Activated naive CD8-positive, alpha-beta T cell treated with anti-CD3 and anti-CD28 coated beads for 36 hours (primary cell): ENCODE measurements at places on chromosomes 16 and 17. TPM values are rescaled to one million over a fixed set of nuclear protein-coding genes. Genes with fewer than 3 reads are reported as not detected.

- DNase-seq, result peak; percentile 87
- H3K4me1 ChIP-seq, result peaks cover 45% of the 10 kb centered on the region
- peak overlapping the region; percentile 100 for H3K27ac ChIP-seq
- peaks cover 37% of the 10 kb centered on the region for H3K36me3 ChIP-seq
- no peaks in the 10 kb centered on the region for H3K27me3 ChIP-seq
Measured at GRCh38 chr17:38703742-38704605, 1.1 kb upstream of the MLLT6 start.

DNA sequence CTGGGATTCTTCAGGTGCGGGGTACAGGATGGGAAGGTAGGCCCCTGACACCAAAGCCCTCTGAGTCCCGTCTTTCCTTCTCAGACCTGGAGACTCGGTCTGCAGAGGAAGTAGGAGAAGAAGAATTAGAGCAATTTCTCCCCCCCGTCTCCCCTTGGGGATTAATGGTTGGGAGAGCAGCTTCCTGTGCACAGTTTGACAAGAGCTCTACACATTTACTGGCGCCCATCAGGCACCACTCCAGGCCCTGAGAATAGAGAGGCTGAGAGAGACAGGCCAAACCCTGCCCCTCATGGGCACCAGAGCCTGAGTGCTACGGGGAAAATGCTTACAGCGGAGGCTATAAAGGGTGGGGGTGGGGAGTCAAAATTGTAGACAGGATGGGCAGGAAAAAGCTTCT is 3.5 kb upstream of the C16orf74 start:
- H3K4me1 ChIP-seq, result peaks cover 29% of the 10 kb centered on the region
- peaks cover 49% of the 10 kb centered on the region for H3K27me3 ChIP-seq
- no peak overlapping the region for H3K4me3 ChIP-seq
- no peak overlapping the region for H3K27ac ChIP-seq

Gene TBC1D3E
- total RNA-seq, result not detected

- H3K4me3 ChIP-seq, result no peak overlapping the region
- H3K36me3 ChIP-seq, result no peaks in the 10 kb centered on the region
- H3K27ac ChIP-seq, result no peak overlapping the region
- DNase-seq, result no peak
Measured at GRCh38 chr16:19227643-19228042, 57.9 kb upstream of the CLEC19A start.

Gene NPB
- total RNA-seq, result not detected

Gene RGS11
- not detected for total RNA-seq

Gene EMP2
- not detected for total RNA-seq

DNA sequence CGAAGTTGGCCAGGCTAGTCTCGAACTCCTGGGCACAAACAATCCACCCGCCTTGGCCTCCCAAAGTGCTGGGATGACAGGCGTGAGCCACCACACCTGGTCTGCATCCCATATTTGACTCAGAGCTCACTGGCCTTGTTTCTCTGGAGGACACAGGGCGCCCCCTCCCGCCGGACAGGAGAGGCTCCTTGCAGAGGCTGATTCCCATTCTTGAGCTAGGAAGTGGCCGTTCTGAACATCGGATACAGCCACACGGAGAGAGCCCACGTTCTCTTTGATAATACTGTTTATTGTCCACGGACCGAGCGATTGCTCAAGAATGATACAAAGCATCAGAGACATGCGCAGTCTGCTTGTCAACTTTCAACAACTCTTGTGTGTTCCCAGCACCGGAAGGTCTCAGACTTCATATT is 12.1 kb upstream of the USP36 start:
- H3K36me3 ChIP-seq, result no peaks in the 10 kb centered on the region
- DNase-seq, result no peak
- H3K4me1 ChIP-seq, result no peaks in the 10 kb centered on the region
- no peak overlapping the region for H3K27ac ChIP-seq

GRCh38 chr17:1629504-1630310 is 1.1 kb upstream of the SLC43A2 start:
- H3K4me1 ChIP-seq, result peaks cover 15% of the 10 kb centered on the region
- peak overlapping the region; percentile 80 for H3K4me3 ChIP-seq
- H3K27ac ChIP-seq, result peak overlapping the region; percentile 67
- peaks cover 10% of the 10 kb centered on the region for H3K27me3 ChIP-seq
- no peaks in the 10 kb centered on the region for H3K36me3 ChIP-seq

- H3K36me3 ChIP-seq, result no peaks in the 10 kb centered on the region
- no peak overlapping the region for H3K4me3 ChIP-seq
- no peak for DNase-seq
- no peak overlapping the region for H3K27ac ChIP-seq
Measured at GRCh38 chr17:51814521-51814920, 344.0 kb downstream of the CA10 start.

Gene TOM1L1
- total RNA-seq, result 0.74 TPM

- no peak overlapping the region for H3K4me3 ChIP-seq
- DNase-seq, result no peak
- H3K27ac ChIP-seq, result no peak overlapping the region
- H3K36me3 ChIP-seq, result peaks cover 36% of the 10 kb centered on the region
- peaks cover 9% of the 10 kb centered on the region for H3K4me1 ChIP-seq
Measured at GRCh38 chr17:4550534-4551039, 4.6 kb downstream of the MYBBP1A start.

DNA sequence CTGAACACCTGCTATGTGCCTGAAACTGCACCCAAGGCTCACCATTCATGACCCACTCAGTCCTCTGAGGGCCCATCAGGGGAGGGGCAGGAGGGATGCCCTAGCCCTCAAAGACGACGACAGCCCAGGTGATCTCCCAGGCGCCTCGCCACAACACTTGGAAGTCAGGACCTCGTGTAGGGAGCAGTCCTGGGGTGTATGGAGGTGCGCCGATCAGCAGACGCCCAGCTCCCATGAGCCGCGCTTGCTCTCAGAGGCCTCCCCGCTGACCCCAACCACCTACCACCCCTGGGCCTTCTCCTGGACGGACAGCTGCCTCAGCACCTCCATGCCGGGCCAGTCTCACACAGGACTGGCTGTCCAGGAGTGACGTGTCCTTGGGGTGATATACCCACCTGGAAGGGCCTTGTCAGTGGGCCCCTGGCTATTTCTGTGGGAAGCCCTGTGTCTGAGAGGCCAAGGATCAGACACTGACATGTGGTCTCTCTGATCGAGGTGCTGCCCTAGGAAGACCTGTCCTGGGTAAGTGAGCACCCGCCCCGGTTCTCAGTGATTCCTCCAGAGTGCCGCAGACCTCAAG is 26.7 kb downstream of the KDM8 start:
- H3K4me1 ChIP-seq, result peaks cover 68% of the 10 kb centered on the region
- peak overlapping the region; percentile 99 for H3K27ac ChIP-seq
- no peak for DNase-seq
- H3K27me3 ChIP-seq, result no peaks in the 10 kb centered on the region

Gene MYCBPAP
- total RNA-seq, result 0.56 TPM

DNA sequence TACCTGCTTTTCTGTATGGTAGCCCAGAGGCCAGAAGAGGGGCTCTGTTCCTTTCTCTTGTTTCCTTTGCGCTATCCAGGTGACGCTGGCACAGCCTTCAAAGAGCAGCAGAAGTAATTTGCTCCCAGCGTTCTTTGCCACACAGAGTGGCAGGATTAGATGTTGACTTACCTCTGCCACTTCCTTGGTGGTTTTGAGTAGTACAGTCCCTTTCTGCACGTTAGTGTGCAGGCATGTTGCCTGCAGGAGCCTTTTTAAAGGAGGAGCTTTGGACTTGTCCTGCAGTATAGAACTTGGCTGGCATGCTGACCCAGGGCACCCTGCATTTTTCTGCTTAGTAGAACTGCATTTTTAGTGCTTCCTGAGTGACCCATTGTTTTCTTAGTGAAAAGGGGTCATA is at the start of gene ABCC11:
ABCC11 (minus strand) TSS at position 229 of the 400 bp plus-strand sequence. CDS start 15,618 bp downstream, outside the sequence.
- no peaks in the 10 kb centered on the region for H3K27me3 ChIP-seq
- H3K36me3 ChIP-seq, result peaks cover 7% of the 10 kb centered on the region
- H3K4me3 ChIP-seq, result peak within 1 kb of the TSS; percentile 48

- H3K4me3 ChIP-seq, result no peak overlapping the region
- no peak for DNase-seq
- no peaks in the 10 kb centered on the region for H3K27me3 ChIP-seq
- H3K36me3 ChIP-seq, result no peaks in the 10 kb centered on the region
- no peak overlapping the region for H3K27ac ChIP-seq
Measured at GRCh38 chr17:17103160-17103559, 60.9 kb downstream of the MPRIP start.

GRCh38 chr16:51003850-51004566 is 147.1 kb downstream of the SALL1 start:
- no peaks in the 10 kb centered on the region for H3K36me3 ChIP-seq
- DNase-seq, result no peak
- H3K4me3 ChIP-seq, result no peak overlapping the region
- no peaks in the 10 kb centered on the region for H3K4me1 ChIP-seq
- H3K27ac ChIP-seq, result no peak overlapping the region
- peaks cover 7% of the 10 kb centered on the region for H3K27me3 ChIP-seq

DNA sequence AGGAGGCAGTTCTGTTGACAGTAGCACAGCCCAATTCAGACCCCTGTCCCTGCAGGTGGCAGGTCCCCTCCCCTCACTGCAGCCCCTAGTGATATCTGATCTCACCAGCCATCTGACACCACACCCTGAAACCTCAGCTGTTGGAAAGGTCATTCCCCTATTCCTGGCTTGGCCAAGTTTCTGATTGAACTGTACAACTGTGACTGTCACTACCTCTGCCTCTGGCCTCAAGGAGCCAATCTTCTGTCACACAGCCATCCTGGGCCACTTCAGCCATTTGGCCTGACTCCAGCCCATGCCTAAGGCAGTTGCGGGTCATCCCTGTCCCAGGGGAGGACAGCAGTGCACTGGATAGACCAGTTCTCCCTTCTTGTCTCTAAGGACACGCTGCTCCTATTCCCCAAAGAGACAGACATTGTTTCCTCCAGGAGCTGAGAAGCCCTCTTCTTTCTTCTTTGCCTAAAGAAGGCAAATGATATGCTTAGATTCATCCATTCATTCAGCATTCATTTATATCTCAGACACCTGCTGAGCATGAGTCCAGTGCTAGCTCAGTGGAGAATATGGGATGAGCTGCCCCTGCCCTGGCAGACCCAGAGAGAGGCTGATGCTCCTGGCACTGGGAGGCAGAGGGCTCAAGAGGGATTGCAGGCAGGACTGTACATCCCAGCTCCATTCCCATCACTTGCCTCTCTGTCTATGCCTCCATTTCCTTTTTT is 4.6 kb upstream of the ALDOA start:
- H3K4me3 ChIP-seq, result no peak overlapping the region
- peaks cover 5% of the 10 kb centered on the region for H3K4me1 ChIP-seq
- H3K27ac ChIP-seq, result no peak overlapping the region
- no peak for DNase-seq

GRCh38 chr17:45146166-45146565 is 2.1 kb upstream of the HEXIM1 start:
- peaks cover 34% of the 10 kb centered on the region for H3K4me1 ChIP-seq
- H3K27ac ChIP-seq, result peak overlapping the region; percentile 100
- peaks cover 5% of the 10 kb centered on the region for H3K27me3 ChIP-seq
- no peak overlapping the region for H3K4me3 ChIP-seq

Gene SEPTIN1
- 163 TPM for total RNA-seq

Gene JPT2
- total RNA-seq, result 96.2 TPM

Gene UNC45B
- 0.06 TPM for total RNA-seq

DNA sequence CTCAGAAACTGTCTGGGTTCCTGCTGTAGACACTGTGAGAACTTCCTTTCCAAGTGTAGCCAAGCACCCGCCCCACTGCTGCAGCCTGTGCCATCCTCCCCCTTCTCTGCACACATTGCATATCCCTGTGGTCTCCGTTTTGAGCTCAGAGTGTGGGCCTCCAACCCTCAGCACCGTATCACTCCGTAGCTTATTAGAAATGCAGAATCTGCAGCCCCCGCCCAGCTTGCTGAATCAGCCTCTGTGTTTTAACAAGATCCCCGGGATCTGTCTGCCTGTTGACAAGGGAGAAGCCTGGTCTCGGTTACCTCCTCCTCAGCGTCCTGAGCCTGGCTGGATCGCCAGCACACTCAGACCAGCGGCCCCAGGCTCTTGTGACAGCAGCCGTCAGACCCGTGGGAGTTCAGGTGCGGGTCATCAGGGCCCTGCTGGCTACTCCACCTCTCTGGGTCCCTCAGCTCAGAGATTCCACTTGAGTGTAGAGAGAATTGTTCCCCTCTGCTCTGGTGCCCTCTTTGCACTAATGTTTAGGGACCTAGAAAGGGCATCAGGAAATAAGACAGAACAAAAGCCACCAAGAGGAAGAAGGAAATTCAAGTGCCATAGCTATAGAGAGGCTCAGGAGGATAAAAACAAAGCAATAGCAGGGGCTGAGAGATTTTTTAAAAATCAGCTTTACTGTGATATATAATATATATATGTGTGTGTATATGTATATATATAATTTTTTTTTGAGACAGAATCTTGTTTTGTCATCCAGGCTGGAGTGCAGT is 92.3 kb downstream of the PITPNC1 start:
- H3K36me3 ChIP-seq, result peaks cover 13% of the 10 kb centered on the region
- DNase-seq, result peak; percentile 44
- no peaks in the 10 kb centered on the region for H3K27me3 ChIP-seq
- peak overlapping the region; percentile 91 for H3K27ac ChIP-seq

DNA sequence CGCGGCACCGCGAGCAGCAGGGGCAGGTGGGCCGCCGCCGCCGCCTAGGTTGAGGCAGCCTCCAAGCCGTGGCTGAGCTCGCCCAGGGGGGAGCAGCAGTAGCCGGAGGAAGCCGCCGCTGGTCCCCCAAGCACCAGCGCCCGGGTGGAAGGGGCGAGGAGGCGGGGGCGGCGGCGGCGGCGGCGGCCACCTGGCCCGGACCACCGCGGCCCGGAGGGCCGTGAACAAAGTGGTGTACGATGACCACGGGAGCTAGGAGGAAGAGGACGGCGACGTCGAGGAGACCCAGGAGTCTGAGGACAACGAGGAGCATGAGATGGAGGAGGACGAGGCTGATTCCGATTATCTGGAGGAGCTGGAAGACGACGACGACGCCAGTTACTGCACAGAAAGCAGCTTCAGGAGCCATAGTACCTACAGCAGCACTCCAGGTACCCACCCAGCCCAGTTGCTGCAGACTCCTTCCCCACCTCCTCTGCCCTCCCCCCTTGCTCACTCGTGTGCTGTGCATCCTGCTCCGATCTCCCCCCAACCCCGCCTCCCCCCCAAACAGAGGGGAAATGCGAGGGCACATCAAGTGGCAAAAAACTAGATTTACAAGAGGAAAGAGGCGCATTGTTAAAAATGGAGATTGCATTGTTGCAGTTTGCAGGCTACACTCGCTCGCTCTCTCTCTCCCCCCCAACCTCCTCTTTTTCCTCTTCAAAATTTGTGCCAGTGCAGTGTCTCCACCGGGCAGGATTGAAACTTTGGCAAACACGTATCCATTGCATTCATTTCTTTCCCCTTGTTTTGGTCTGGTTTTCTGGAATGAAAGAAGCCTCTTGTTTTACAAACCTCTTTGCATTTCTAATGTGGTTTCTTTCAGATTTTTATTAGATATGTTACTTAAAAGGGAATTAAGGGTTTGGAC is 41.8 kb upstream of the AMZ2 start:
- peak overlapping the region; percentile 94 for H3K4me3 ChIP-seq
- peaks cover 22% of the 10 kb centered on the region for H3K4me1 ChIP-seq
- H3K27me3 ChIP-seq, result peaks cover 17% of the 10 kb centered on the region
- H3K36me3 ChIP-seq, result peaks cover 6% of the 10 kb centered on the region
- H3K27ac ChIP-seq, result peak overlapping the region; percentile 88
- DNase-seq, result peak; percentile 22

GRCh38 chr16:67451061-67451703 is 20.3 kb downstream of the HSD11B2 start:
- H3K4me1 ChIP-seq, result peaks cover under 1% of the 10 kb centered on the region
- H3K27me3 ChIP-seq, result no peaks in the 10 kb centered on the region
- no peaks in the 10 kb centered on the region for H3K36me3 ChIP-seq
- H3K27ac ChIP-seq, result no peak overlapping the region

Gene PDILT
- total RNA-seq, result not detected

Gene PRR35
- total RNA-seq, result not detected

GRCh38 chr16:31452631-31453106 is 6.6 kb upstream of the ARMC5 start:
- H3K27me3 ChIP-seq, result no peaks in the 10 kb centered on the region
- peaks cover 34% of the 10 kb centered on the region for H3K4me1 ChIP-seq
- H3K27ac ChIP-seq, result peak overlapping the region; percentile 48
